ENCODE measurements at places on chromosomes 2 and 18. TPM values are rescaled to one million over a fixed set of nuclear protein-coding genes. Genes with fewer than 3 reads are reported as not detected.

DNA sequence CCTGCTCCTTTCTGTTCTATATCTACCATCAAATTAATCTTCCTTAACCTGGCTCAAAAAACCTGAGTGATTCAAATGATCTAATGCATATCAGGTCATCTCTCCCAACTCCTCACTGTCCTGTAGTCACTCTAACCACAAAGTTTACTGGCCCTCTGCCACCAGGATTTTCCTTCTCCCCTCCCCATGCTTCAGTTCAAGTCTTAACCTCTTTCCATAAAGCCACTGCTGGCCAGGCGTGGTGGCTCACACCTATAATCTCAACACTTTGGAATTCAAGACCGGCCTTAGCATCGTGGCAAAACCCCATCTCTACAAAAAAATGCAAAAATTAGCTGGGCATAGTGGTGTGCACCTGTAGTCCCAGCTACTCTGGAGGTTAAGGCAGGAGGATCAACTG lies 7.5 kb upstream of the SP3 start:
- DNase-seq: no peak

DNA sequence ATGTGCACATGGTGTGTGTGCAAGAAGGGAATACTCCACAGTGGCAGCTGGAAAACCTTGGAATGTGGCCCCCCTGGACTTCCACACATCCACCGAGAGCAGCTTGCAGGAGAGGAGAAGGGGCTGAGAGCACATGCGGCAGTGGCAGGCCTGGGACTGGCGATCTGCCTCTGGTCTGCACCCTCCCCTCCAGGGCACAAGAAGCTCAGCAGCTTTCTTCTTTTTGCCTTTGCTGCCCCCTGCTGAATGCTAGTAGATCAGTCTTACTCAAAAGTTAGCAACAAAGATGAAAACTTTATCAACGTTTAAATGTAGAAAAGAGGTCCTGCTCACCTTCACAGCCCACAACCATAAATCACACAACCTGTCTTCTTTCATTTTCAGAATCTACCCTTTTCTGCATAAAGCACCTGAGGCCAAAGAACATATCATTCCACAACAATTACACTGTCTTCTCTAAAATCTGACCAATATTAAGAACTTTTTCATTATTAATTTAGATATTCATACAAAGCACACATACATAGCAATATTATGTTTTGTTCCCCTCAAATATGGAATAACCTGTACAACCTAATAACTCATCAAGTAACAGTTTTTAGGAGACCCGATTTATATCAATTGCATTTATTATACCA lies 34.6 kb downstream of the TGFBRAP1 start:
- DNase-seq: peak; percentile 55

Gene PMAIP1
- total RNA-seq: 141 TPM

DNA sequence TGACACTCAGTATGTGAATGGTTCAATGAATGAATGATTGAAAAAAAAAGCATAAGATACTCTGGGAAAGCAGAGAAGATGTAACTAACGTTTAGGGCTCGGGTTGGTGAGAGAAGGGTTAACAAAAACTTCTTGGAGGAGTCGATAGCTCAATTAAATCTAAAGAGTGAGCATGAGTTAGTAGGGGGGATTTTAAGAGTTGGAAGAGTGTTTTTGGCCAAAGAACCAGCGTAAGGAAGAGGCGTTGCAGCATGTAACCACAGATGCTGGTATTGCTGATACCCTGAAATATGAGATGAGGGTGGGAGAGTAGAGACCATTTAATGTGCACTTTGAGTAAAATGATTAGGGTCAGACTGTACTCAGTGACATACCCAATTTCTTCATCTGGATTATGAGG lies 14.5 kb downstream of the ARHGAP28 start:
- no peak for DNase-seq

Gene ALLC
- total RNA-seq: not detected

Gene COL5A2
- 3.1 TPM for total RNA-seq

GRCh38 chr18:34695310-34695709 lies 14.8 kb upstream of the DTNA start:
- no peak for DNase-seq

- peak; percentile 83 for DNase-seq
Observed at GRCh38 chr2:98465456-98466226, 21.0 kb downstream of the INPP4A start.

DNA sequence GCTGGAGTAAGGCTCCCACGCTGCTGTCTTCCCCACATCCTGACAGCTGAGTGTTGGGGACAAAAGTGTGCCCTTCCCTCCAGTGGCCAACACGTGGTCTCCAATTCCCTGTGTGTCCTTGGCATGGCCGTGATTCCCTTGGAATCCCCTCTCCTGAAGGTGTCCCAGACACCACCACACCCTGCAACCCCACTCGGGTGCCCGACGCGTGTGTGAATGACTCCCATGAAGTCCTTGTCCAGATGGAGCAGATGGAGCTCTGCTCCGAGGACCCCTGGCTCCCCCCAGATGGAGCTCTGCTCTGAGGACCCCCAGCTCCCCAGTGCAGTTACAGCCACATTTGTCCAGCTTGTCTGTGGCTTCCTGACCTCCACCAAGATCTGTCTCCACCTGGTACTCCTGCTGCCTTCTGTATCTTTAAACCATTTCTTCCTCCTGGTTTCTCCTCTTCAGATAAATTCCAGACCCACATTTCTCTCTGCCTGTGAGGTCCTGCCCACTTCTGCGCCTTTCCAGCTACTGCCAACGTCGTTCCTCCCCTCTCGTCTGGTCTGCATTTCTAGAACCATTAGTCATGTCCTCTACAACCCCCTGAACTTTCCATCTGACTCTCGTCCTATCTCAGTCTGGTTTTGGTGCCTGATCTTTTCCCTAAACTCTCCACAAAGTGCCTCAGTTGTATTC lies 86.8 kb upstream of the PXDN start:
- no peak for DNase-seq

Gene MYL1
- total RNA-seq: not detected

- no peak for DNase-seq
Observed at GRCh38 chr2:39893616-39894015, 114.6 kb upstream of the THUMPD2 start.

- no peak for DNase-seq
Observed at GRCh38 chr2:72924353-72925240, 7.3 kb downstream of the EMX1 start.

Measured in activated naive CD4-positive, alpha-beta T cell treated with anti-CD3 and anti-CD28 coated beads for 36 hours (primary cell).